T-helper 22 cell (primary cell): ENCODE measurements at places on chromosomes 6 and 20.

DNA sequence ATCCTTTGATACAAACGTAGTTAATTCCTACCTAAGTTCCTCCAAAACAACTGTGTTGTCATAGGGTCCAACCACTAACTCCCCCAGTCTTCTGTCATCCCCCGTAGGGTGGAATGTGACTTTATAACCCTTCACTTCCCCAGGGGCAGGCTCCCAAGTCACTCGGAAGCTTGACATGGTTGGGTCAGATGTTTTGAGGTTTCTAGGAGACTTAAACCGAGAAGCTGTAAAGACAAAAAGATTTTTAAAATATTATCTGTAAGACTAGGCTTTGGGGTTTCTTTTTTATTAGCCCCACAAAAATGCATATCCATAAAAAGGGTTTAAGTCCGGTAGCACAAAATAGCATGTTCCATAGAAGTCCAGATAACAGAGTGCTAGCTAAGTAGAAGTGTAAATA is 50.2 kb downstream of the COL12A1 start:
- no peak for DNase-seq

- no peak for DNase-seq
These were observed 60.2 kb downstream of the NOL4L start for GRCh38 chr20:32524829-32525501.

- DNase-seq, result no peak
These were observed 169.7 kb upstream of the TNFAIP3 start for GRCh38 chr6:137697267-137697938.

DNA sequence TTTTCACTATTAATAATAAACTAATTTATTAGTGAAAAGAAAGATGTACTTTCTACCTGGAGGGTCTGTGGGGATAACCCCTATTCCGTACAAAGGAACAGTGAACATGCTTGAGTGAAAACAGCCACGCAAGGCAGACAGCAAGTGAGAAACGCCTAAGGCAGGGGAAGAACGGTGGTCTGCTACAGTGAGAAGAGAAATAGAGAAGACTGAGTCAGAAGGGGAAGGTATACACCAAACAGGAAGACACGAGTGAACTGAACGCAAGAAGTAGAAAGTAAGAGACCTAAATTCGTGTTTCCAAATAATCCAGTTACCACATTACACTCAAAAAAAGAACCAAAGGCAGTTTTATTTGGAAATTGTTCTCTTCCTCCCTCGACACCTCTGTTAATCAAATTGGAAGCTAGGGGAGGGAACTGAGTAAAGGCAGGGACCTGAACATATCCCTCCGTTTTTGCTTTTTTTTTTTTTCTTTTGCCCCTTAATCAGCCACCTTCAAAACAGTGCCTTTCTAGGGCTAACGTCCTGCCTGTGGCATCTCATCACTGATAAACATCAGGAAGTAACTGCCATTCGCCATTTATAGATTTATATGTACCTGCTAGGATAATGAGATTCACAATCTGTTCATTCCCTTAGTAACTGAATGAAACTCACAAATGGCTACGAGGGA is 48.9 kb downstream of the ATXN1 start:
- DNase-seq, result peak; percentile 29

DNA sequence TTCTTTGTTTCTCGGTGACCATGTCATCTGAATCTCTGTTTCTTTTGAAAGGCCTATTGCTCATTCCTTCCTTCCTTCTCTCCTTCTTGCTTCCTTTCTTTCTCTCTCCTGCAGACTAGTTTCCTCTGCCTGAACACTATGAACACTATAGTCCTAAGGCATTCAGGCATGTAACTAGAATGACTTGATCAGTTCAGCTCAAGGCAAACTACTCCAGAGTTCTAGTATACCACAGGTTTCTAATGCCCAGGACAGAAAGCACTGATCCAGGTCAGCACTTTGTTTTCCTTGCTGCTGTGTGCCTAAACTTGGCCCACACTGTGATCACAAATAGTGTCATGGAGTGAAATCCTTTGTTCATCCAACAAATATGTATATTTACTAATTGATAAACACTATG is 324.1 kb upstream of the GJE1 start:
- DNase-seq, result no peak
